HAP-1 (cell line): ENCODE measurements at places on chromosomes 7 and 10.

DNA sequence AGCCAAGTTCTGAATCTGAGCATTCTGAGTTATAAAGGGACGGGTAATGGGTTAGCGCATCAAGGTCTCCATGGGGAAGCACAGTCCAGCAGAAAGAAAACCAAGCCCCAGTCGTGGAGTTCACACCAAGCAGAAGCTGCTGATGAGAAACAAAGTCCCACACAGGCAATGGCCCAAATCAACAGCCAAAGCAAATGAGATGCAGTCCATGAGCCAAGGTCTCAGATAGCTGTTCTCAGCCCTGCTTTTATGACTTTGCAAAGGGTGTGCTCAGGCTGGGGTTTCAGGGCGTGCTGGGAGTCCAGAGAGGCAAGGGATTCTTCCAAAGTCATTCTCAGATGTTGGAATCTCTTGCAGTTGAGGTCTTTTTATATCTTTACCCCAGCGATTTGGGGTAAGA, 32.0 kb downstream of the THNSL1 start:
- DNase-seq = no peak

- no peak for DNase-seq
Observed at GRCh38 chr7:100604976-100605911, 3.1 kb downstream of the PCOLCE start.

DNA sequence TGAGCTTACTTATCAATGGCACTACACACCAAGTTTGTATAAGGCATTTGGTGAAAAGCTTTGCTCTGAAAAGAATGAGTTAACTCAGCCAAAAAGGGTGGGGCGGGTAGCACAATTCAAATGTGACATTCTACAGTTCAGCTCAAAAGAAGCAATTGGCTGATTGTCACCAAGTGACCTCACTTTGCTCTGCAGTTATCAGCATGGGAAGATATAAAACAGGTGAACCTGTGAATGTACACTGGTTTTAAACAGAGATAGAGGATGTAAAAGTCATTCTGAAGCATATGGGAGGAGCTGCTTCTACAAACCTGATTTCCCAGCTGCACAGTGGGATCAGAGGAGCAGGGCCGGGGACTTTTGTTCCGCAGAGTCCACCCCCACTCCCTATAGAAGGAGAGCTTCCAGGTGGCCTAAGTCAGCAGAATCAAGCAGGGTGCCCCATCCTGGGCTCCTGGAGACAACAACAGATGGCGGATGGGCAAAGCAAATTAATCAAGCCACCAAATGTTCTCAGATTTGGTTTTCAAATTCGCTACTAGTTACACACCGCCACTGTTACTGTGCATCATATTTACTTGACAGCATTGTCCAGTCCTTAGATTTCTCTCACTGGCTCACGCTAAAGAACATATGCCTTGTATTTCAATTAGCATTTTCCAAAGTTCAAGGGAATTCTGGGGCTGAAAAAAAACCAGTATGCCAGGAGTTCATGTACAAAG, 27.5 kb upstream of the NPVF start:
- no peak for DNase-seq

DNA sequence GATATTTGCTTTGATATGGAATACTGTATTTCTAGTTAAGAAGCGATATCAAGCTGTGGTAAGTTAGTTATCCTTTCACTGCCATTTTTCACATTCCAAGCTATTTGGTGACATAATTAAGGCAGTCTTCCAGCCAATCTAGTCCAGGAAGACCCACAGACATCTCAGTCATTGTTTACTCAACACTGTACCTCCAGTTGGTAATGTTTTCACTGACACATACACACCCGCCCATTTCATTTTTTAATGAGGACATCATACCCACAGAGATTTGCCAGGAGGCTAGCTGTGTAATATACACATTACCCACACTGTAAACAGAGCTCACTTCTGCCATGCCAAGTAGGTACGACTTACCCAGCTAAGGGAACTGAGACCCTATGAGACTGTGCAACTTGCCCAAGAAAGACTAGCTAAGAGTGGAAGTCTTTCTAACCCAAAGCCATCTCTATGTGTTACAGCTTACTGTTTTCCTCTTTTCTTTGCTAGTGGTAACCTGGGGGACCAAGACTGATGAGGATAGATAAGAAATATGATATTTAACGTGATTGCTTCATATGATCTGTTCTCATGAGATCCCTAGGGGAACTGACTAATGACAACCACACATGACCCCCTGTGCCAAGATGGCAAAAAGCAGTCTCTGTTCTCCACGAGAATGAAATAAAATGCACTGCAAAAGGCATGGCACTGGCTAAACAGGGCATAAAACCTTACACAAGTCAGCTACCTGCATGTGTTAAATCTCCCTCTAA, 179.0 kb downstream of the DGKI start:
- no peak for DNase-seq

DNA sequence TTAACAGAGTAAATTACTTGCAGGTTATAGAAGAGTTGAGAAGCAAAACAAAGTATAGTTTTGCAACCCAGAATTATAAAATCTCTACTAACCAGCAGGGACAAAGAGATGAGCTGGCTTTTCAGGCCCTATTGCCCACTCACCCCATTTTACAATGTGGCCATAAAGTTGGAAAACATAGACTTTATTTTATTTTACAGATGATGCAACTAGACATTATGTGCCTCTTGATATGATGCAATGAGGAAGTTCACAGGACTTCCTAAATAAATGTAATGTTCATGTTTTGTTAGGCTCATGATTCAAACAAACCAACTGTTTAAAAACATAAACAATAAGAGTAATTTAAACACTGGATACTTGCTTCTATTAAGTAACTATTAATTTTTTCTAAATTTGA, 141.1 kb upstream of the WNT16 start:
- no peak for DNase-seq

DNA sequence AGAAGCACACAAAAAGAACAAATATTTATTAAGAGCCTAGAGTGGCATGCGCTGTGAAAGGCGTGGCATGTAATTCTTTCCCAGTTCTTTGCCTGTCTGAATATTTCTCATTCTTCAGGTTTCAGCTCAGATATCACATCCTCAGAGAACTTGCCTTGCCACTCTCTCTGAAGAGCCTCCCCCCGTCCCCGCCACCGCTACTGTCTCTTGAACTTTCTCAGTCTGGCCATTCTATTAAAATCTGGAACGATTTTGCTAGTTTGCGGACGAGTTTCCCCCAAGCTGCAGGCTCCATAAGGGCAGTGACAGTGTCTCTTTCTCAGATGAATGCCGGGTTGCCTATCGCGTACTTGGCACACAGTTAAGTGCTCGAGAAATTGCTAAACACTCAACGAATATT, 787 bp upstream of the PLEKHA1 start:
- no peak for DNase-seq

GRCh38 chr10:26939290-26939961, 78.7 kb upstream of the ABI1 start:
- no peak for DNase-seq
